ENCODE measurements at places on chromosomes 16 and 17.

DNA sequence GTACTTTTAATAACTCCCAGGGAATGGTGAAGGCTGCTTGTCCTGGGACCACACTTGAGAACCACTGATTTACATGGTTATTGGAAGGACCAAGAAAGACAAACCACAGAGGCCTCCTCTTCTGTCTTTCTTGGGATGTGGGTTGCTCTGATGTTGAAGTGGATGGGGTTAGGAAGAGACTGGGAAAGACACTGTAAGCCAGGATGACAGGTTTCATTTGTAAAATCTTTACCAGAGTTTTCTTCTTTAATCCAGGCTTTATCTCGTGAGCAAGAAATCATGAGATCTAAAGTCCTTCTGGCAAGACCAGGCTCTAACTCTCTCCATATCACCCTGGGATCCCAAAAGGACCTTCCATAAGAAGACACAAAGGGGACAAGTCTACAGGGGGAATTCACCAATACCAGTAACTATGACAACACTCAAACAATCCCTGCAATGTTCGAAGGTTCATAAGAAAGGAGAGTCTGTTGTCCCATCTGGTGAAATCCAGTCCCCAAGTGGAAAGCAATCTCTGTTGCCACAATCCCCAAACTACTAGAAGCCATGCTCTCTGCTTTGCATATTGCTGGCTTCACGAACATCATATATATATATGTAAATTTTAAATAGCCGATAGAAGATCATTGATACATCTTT is 44.8 kb upstream of the CDRT4 start:
- no peak overlapping the region for H3K27ac ChIP-seq
- no peak for DNase-seq
- peaks cover 8% of the 10 kb centered on the region for H3K36me3 ChIP-seq
- no peak overlapping the region for H3K4me3 ChIP-seq

- no peaks in the 10 kb centered on the region for H3K27me3 ChIP-seq
- no peak overlapping the region for H3K4me3 ChIP-seq
- H3K4me1 ChIP-seq, result peaks cover 35% of the 10 kb centered on the region
- no peaks in the 10 kb centered on the region for H3K36me3 ChIP-seq
These were observed 1.5 kb upstream of the CMIP start for GRCh38 chr16:81442916-81443687.

GRCh38 chr16:3874242-3874641 is 6.3 kb downstream of the CREBBP start:
- DNase-seq, result no peak
- no peak overlapping the region for H3K4me3 ChIP-seq
- no peaks in the 10 kb centered on the region for H3K36me3 ChIP-seq
- peaks cover 100% of the 10 kb centered on the region for H3K4me1 ChIP-seq
- no peak overlapping the region for H3K27ac ChIP-seq

GRCh38 chr17:13114601-13115031 is 96.8 kb upstream of the ELAC2 start:
- no peak overlapping the region for H3K4me3 ChIP-seq
- no peaks in the 10 kb centered on the region for H3K27me3 ChIP-seq
- no peaks in the 10 kb centered on the region for H3K36me3 ChIP-seq
- H3K4me1 ChIP-seq, result no peaks in the 10 kb centered on the region
- H3K27ac ChIP-seq, result no peak overlapping the region
- no peak for DNase-seq
